Tracheal epithelial cell (primary cell): ENCODE measurements at places on chromosomes 4 and X. TPM values are rescaled to one million over a fixed set of nuclear protein-coding genes. Genes with fewer than 3 reads are reported as not detected.

IL21 gene
- not detected in 2 replicates for total RNA-seq

VEGFC gene
- total RNA-seq = 9.8 and 12.0 TPM in 2 replicates

EGFL6 gene
- total RNA-seq = 0.21 TPM in 1 of 2 replicates, not detected in the other

APBB2 gene
- 30.1 and 40.7 TPM in 2 replicates for total RNA-seq
